ENCODE measurements at places on chromosomes 5 and 9.
A peak's percentile ranks its signal among the peaks of the same experiment; 100 is the strongest.

GRCh38 chr9:97749928-97750327 is 52.8 kb upstream of the XPA start:
- no peak for DNase-seq

- no peak for DNase-seq
Observed at GRCh38 chr5:39933061-39933460, 508.3 kb upstream of the DAB2 start.

DNA sequence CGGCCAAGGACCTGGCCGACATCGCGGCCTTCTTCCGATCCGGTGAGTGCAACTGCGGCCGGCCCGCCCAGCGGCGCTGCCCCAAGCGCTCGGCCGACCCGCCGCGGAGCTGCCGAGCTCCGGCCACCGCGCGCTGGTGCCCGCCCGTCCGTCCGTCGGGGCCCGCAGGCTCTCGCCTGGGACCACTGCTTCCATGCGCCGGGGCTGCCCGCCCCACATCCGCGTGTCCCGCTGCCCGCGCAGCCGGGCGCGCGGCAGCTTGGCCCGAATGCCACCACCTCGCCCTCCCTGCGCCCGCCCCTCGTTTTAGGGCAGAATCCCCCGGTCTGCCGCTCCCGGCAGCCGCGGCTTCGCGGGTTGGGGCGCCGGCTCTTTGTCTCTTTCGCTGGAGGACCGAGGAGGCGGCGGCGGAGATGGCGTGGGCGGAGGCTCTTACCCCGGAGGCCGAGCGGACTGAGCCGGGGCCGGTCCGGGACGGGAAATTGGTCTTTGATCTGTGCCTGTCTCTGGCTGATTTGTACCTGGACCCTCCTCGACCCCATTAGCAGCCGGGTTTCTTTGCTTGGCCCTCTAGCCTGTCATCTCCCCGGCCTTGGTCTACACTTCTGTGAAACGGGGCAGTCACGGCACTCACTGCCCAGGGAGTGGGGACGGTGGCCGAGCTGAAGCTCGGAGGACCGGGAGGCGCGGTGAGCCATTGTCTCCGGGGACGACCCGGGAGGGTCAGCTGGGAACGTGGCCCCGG is 871 bp downstream of the TRIO start:
- no peak for DNase-seq

- no peak for DNase-seq
Observed at GRCh38 chr9:136537896-136538598, 7.8 kb downstream of the NOTCH1 start.

DNA sequence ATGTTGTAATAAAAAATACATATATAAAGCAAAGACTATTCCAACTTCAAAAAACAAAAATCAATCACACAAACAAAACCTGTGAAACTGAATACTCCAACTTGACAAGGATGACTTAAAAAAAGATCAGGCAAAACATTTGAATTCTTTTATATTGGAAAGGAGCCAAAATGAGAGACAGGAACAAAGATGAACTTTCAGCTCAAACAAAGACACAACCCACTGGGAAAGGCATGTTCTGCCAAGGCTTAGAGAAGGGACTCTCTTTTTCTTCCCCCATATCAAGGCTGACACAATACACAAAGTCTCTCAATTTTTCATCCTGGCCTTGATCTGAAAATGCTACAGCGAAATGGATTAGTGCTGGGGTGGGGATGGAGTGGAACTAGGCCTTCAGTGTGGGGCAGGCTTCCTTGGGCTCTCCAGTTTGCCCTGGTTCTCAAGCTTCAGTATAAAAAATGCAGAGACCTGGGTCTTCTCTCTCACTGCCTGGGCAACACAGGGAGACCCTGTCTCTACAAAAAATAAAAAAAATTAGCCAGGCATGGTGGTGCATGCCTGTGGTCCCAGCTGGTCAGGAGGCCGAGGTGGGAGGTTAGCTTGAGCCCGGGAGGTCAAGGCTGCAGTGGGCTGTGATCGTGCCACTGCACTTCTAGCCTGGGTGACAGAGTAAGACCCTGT is 11.6 kb upstream of the FAM169A start:
- DNase-seq = no peak

GRCh38 chr9:129176701-129177442 is 1.2 kb downstream of the IER5L start:
- DNase-seq = no peak

GRCh38 chr9:121784731-121785411 is 133.4 kb downstream of the DAB2IP start:
- no peak for DNase-seq

- DNase-seq = no peak
Observed at GRCh38 chr5:59098743-59099142, 515.9 kb downstream of the RAB3C start.

- no peak for DNase-seq
Observed at GRCh38 chr5:38387161-38387560, 128.8 kb downstream of the EGFLAM start.

- no peak for DNase-seq
Observed at GRCh38 chr9:108844391-108844790, 11.4 kb downstream of the ACTL7B start.

DNA sequence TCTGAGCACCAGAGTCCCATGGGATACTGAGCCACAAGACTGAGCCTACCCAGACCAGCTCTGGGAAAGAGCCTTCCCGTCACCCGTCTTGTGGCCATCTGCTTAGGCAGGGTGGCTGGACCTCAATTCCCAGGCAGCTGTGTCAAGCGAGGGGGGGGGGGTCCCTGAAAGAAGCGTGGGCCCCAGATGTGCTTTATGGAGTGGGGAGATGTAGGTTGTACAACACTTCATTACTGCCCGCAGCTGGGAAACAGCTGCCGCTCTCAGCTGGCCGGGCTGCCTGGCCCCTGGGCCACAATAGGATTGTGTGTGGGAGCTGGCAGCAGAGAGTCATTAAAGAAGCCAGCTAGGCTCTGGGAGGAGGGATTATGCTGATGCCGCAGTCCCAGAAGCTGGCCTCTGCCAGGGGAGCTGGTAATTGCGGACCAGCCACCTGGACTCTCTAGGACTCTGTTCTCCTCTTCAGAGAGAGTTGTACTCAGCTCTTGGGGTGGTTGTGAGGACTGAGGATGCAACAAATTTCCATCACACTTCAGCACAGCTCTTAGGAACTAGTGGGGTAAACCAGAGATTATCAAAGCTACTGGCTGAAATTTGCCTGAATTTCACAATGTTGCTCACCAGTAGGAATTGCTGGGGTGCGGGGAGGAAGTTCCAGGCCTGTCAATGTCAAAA is 145.4 kb downstream of the GADD45G start:
- DNase-seq = no peak

DNA sequence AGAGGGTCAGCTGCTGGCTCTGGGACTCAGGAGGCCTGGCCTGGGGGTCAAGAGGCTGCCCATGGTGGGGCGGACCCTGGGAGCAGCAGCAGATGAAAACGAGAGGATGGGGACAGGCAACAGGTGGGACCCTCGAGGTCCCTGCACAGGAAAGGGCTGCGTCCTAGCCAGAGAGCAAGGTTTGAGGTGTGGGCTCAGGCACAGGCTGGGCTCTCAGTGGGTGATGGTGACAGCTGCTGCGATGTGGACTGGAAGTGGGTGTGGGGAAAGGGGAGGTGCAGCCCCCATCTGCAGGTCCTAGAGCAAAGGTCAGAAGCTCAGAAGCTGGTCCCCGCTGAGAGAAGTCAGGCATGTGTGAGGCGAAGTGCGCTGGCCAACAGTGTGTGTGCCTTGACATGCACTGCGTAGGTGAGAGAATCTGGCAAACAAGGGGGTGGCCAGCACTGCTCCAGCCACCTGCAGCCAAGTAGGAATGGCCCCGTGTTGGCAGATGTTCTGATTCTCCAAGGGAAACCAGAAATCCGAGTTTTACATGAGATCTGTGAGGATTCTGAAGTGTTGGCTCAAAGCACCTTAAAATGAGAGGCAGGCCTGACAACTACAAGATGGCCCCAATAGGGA is 85.7 kb downstream of the COL23A1 start:
- no peak for DNase-seq

DNA sequence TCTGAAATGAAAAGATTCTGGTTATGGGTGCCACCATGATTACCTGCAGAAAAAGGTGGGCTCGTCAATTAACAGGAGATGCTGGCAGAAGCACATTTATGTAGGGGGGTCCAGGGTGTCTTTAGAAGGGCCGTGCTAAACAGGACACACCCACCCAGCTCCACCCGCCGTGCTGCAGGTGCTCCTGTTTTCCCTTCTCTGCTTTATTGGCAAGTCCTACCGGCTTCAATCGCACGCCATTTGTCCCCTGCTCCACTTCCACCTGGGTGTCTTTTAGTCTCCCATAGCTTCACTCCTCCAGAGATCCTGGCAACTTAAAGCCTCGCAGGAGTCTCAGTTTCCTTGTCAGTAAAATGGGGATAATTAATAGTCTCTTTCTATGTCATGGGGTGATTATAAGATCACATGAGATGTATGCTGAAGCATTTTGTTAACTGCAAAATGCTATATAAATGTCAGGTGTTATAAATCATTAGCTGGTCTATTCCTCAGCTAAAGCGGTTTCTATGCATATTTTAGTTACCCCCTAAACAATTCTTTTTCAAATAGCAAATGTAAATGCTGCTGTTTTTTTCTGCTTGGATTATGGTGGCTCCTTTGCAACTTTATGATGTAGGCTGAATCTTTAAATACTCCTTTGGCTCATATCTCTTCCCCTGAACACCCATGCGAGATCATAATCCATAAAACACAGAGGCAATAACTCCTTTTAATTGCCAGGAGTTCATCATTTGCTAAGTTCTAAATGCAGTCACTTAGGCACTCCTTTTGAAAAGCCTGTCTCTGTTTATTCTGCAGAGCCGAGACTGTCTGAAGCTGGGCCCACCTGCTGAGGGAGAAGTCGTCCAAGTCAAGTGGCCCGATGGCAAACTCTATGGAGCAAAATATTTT is 406.9 kb downstream of the KDM4C start:
- DNase-seq = no peak

DNA sequence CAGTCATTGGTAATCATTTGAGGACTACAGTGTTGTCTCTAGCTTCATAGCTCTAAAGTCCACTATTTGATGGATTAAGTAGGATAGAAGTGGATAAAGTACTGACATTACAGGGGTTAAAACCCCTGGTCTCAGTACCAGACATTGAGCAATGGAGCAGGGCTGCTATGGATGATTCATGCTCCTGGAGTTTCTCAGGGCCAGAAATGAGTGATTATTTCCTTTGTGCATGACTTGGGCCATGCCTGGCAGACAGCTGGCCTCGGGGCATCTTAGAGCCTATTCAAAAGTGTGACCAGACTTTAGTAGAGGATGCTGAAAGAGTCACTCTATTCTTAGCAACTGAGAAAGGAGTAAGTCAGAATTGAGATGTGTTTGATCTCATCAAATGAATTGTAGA is 350.7 kb upstream of the TLE4 start:
- DNase-seq = peak; percentile 76

GRCh38 chr5:65776441-65777141 is 54.6 kb downstream of the NLN start:
- DNase-seq = no peak

DNA sequence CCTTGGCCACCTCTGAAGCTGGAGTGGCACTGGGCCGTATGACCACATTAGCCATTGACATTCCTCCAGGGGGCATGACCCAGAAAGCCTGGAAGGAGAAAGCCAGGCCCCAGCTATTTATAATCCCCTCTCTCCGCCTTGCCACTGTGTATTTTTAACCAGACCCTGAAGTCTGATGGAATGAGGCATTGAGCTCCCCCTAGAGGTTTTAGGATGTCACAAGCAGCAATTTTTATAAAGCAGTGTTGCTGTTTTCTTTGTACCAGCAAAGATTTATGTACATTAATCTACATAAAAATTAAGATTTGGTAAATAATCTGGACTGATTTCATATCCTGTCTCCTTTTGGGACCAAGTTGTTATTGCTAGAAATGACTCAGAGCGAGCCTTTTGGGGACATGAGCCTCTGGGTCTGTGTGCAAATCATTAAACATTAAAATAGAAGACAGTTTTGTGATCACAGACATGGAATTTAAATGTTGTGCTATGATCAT is 127.1 kb downstream of the TRIO start:
- DNase-seq = no peak

- no peak for DNase-seq
Observed at GRCh38 chr5:172477466-172477865, 23.1 kb upstream of the SH3PXD2B start.

DNA sequence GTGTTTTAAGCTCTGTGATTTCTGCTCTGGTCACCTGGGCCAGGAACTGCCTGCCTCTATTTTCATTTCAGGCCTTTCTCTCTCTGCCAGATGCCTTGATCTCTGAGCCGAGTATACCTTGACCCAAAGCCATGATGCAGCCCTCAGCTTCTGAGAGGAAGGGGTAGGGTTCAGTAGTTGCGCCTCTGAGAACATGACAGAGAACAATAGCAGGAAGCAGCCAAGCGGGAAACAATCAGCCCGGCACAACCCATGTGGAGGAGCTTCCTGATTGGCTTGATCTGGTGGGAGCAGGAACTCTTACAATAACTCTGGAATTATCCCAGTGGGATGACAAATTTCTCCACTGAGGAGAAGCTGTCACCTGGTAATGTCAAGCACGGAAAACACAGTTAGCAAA is 127.4 kb downstream of the PALM2AKAP2 start:
- no peak for DNase-seq

DNA sequence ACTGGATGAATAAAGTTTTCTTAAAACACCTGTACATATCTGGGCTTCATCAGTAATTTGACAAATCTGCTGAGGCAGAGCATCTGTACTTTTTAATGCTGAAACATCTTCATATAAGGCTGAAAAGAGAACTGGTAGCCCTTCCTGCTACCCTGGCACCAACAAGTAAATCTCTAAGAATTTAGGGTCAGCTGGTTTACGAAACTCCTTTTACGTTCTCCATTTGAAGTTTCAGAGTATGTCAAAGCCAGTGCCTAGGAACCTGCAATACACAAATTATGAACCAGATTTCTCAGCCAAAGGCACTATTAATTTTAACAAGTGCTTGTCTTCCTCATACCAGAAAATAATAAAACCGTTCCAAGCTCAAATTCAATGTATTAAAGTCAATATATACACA is 3.8 kb downstream of the ZFAND5 start:
- no peak for DNase-seq

GRCh38 chr5:170303549-170303948 is 6.0 kb upstream of the LCP2 start:
- no peak for DNase-seq

GRCh38 chr5:67182301-67182790 is 14.3 kb downstream of the CD180 start:
- no peak for DNase-seq

DNA sequence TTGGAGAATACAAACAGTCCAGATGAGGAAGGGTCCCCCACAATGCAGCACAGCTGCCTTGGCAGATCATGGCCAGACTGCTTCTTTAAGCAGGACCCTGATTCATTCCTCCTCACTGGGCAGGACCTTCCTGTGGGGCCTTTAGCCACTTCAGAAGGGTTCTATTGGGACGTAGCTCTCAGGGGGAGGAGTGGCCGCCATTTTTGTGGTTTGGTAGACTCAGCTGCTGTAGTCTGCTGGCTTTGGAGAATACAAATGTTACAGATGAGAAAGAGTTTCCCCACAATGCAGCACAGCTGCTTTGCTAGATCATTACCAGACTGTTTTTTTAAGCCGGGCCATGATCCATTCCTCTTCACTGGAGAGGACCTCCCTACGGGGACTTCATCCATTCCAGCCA is 57.4 kb downstream of the TMEM38B start:
- DNase-seq = no peak

- no peak for DNase-seq
Observed at GRCh38 chr9:108620767-108621166, 235.0 kb downstream of the ACTL7B start.

- no peak for DNase-seq
Observed at GRCh38 chr9:76571288-76571687, 112.3 kb downstream of the GCNT1 start.

GRCh38 chr5:118144540-118144939 is 843.8 kb downstream of the DTWD2 start:
- DNase-seq = no peak

- no peak for DNase-seq
Observed at GRCh38 chr9:127506117-127506813, 55.0 kb downstream of the LRSAM1 start.

- no peak for DNase-seq
Observed at GRCh38 chr9:131117121-131117761, 8.1 kb upstream of the NUP214 start.

Data from AG09319 (cell line).